ENCODE measurements at places on chromosomes 1 and 21.

DNA sequence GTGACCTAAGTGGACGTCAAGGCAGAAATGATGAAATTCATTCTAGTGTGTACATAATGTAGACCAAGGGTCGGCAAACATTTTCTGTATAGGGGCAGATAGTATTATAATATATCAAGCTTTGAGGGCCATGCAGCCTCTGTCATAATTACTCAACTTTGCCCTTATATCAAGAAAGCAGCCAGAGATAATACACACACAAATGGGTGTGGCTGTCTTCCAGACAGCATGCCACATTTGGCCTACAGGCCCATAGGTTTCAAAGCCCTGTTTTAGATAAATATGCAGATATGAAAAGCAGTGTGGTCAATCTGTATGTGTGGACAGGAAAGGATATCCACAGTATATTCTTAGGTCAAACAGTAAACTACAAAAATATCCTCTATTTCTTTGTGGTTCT, 320.1 kb upstream of the FMN2 start:
- DNase-seq: no peak

DNA sequence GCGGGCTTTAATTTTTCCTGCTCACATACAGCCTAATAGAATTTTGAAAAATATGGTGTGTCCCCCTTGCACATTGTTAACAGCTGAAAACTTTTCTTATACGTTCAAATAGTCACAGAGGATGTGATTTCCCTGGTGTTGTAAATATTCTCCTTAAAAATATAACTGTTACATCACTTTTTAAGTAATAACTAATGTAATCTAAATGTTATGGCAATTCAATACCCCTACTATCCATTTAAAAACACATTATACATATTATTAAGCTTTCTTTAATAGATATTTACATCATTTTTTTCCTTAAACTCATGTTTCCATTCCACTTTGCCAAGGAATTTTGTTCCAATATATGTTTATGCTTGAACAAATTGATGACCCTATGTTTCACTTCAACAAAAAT, 85.5 kb upstream of the S1PR1 start:
- no peak for DNase-seq

DNA sequence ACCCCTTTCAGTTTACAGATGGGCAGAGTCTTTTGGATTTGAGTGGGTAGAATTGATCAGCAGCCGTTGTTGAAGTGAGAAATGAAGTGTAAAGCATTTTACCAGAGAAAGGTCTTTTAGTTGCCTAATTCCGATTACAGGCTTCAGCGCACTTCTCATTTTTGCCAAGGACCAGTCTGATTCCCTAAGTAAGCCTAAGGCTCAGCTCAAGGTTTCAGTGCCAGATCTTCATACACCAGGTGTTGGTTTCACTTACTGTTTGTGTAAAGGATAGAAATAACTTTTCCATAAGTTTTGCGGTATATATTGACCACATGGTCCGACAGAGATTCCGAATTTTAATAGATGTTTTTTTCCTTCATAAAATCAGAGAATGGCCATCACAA, 83.9 kb upstream of the BMP8A start:
- no peak for DNase-seq

DNA sequence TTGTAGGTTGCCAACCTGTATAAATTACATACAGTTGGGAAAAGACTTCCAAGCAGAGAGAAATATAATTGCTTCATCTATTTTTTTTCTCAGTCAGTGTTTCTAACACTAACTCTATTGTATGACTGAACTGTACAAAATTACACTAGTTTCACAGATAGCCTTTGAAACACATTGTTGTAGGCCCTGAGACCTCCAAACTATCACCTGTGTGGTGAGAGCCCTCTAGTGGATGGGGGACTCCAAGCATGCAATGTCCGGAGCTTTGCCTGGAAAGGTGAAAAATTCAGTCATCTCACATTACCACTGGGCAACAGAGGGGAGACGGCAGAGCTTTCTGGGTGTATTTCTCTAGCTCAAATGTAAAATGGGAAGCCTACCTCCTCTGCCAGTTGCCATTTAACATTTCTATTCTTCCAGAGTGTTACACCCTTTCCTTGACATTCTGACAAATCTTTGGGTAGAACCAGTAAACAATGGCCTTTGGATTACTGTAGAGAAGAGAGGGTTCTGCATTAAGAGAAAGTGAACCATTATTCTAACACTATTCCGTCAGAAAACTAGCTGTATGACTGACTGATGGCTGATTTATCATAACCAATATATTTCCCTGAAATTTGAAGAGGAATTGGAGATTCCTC, 212.2 kb downstream of the LYPLAL1 start:
- DNase-seq: peak; percentile 57

- DNase-seq: no peak
Observed at GRCh38 chr1:983798-984475, 2.0 kb upstream of the PERM1 start.

DNA sequence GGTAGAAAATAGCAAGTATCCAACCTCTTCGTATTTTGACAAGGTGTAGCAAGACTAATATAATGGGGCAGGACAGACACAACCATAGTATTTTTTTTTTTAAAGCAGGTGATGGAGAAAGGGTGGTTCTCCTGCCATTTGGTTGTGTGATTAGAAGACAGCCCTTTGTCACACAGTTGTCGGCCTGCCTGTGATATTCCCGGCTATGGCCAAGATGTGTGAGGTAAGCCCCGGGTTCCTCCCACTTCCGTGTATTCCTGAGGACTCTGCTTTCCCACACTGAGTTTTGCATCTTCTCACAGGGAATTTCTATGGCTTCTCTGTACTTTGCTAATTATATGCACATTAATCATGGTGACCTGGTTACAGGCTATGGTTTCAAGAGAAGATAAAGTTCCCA, 35.9 kb downstream of the ZNF496 start:
- no peak for DNase-seq

DNA sequence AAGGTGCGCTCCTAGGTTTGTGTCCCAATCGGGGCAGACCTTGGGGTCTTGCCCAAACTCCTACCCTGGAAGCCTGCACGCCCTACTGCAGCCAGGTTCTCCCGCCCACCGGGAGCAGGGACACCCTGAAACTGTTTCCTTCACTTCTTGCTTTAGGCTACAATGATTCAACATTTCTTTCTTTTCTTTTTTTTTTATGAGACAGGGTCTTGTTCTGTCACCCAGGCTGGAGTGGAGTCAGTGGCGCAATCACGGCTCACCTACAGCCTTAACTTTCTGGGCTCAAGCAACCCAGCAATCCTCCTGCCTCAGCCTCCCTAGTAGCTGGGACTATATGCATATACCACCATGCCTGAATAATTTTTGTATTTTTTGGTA, 75.8 kb downstream of the ITPKB start:
- DNase-seq: no peak

- DNase-seq: no peak
Observed at GRCh38 chr1:63321785-63322113, 618 bp upstream of the FOXD3 start.

GRCh38 chr1:70134148-70134547, 71.2 kb downstream of the LRRC40 start:
- peak; percentile 6 for DNase-seq

DNA sequence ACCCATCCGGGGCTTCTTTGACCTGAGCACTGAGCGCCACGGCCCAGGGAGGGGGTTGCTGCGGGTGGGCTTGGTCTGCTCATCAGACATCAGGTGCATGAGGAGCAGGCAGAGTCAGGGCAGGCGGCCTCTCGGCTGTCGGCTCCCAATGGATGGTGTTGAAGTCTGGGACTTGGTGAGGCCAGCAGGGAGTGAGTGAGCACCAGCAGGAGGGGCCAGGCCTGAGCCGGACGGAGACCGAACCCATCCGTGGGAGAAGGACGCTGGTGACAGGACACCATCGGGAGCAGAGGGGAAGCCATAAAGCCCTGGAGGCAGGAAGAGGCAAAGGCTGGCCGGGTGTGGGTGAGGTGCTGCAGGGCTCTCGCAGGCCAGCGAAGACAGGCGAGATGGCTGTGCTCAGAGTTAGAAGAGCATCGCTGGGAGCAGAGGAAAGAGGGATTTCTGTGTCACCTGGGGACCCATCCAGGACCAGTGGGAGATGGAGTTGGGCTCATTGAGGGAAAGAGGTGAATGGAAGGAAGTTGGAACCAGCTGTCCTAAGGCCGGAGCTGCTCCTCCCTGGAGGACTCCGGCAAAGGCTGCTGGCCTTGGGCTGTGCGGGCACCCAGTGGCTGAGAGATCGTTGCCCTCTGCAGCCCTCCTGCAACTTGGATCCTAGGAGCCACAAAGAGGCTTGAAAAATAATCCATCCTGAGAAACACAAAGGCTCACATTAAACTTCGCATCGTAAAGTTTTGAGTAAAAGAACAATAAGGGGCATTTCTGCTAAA, 49.9 kb downstream of the PDE9A start:
- DNase-seq: no peak

- DNase-seq: no peak
Observed at GRCh38 chr1:108715932-108716331, 3.2 kb downstream of the FNDC7 start.

- DNase-seq: no peak
Observed at GRCh38 chr1:6854166-6854565, 68.9 kb downstream of the CAMTA1 start.

GRCh38 chr1:147534386-147534785, 6.9 kb upstream of the BCL9 start:
- peak; percentile 10 for DNase-seq

DNA sequence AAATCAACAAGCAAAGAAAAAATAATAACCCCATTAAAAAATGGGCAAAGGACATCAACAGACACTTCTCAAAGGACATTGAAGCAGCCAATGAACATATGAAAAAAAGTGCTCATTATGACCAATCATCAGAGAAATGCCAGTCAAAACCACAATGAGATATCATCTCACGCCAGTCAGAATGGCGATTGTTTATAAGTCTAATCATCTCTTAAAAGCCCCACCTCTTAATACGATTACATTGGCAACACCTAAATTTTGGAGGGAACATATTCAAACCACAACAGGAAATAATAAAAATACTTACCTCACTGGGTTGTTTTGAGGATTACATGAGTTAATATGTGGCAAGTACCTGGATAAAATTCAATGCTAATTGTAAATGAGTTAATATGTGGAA, 57.1 kb upstream of the PLPPR4 start:
- no peak for DNase-seq

DNA sequence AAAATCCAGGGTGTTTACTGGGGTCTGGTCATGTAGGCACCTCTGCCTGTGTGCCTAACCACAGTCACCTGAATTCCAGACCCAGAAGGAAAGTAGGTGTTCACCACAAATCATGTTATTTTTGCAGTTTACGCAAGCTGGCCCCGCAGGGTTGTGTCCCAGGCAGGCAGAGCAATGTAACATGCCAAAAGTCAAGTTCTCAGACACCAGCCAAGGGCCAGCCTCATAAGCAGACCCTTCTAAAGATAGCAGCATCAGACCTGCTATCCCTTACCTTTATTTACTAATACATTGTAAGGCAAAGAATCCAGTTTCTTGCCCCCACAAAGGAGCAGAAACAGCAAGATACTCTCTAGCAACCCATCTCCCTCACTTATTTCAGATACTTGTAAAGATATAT, 83.0 kb downstream of the GPR161 start:
- DNase-seq: no peak
